ENCODE measurements at places on chromosomes 4 and X.
A peak's percentile ranks its signal among the peaks of the same experiment; 100 is the strongest.

- no peak for DNase-seq
Measured at GRCh38 chrX:74340051-74340450, 36.1 kb downstream of the ZCCHC13 start.

GRCh38 chr4:2095236-2096072, 36.3 kb downstream of the NAT8L start:
- DNase-seq, result no peak

DNA sequence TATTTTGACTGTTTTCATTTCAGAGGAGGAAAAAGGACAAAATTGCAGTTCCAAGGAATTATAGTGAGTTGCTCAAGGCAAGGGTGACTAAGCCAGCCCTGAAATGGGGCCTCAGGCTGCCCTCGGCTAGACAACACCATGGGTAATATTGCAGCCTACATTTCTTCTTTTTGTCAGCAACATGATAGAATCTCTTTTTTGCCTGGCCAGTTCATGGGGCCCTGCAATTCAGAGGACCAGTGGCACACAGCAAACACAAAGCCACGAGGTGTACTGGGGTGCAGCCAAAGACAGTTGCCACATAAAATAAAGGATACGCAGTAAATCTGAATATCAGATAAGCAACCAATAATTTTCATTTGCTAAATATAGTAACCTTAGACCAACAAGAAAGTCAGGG, 41.8 kb downstream of the RBM47 start:
- DNase-seq, result no peak

GRCh38 chrX:16319929-16320328, 152.6 kb downstream of the MAGEB17 start:
- no peak for DNase-seq

GRCh38 chrX:133956570-133957340, 28.6 kb downstream of the GPC3 start:
- no peak for DNase-seq

DNA sequence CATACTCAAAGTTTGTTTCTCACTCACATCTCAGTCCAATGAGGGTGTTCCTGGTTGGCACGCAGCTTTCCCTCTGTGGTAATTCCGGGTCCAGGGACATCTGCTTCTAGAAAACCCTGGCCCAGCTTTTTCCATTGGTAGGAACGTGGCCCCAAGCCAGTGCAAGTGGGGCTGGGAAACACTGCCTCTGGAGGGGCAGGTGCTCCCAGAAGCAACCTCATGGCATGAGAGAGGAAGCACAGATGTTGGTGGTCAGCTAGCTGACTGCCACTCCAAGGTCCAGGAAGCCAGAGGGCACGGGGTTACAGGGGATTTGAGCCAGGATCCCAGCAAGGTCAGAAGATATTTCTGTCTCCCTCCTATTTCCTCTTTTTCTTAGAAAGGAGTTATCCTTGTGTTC, 47.5 kb downstream of the DCTD start:
- DNase-seq, result no peak

- DNase-seq, result no peak
Measured at GRCh38 chr4:79585834-79586233, 177.8 kb upstream of the GK2 start.

GRCh38 chr4:165580351-165580905, 201.6 kb downstream of the CPE start:
- no peak for DNase-seq

DNA sequence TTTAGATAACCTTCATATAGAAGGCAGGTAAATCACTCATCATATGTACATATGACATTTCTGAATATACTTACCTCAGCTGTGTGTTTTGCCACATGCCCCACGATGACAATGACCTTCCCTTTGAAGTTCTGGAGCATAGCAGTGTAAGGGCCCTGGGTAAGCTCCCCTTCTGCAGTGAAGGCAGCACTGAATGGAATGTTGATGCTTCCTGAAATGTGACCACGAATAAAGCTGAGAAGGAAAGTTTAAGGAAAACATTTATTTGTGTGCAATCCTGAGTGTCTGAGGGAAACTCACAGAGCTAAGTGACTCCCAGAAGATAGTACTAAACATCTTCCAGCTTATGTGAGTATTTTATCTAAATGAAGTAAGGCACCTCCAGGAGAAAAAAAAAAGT, 200.1 kb downstream of the NPNT start:
- no peak for DNase-seq

DNA sequence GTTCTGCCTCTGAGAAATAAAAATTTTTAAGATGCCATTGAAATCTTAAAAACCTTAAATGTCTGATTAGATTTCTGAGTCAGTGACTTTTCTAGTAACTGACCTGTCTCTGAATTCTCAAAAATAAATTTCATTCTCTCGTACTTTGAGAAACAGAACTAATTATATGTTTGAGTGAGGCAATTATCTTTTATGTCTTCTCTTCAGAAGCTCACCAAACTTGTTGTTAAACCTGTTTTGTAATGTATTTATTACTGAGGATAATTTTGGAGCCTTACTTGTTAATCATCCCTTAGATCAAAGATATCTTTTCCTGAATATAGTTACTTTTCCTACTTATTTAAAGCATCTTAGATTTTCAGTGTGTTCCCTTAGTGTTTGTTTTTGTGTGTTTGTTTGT, 64.5 kb upstream of the MMAA start:
- DNase-seq, result no peak

- no peak for DNase-seq
Measured at GRCh38 chrX:107374132-107374531, 75.3 kb upstream of the FRMPD3 start.

GRCh38 chr4:67723949-67724348, 23.0 kb upstream of the UBA6 start:
- DNase-seq, result no peak

- DNase-seq, result no peak
Measured at GRCh38 chr4:184282251-184282713, 64.6 kb upstream of the ENPP6 start.

DNA sequence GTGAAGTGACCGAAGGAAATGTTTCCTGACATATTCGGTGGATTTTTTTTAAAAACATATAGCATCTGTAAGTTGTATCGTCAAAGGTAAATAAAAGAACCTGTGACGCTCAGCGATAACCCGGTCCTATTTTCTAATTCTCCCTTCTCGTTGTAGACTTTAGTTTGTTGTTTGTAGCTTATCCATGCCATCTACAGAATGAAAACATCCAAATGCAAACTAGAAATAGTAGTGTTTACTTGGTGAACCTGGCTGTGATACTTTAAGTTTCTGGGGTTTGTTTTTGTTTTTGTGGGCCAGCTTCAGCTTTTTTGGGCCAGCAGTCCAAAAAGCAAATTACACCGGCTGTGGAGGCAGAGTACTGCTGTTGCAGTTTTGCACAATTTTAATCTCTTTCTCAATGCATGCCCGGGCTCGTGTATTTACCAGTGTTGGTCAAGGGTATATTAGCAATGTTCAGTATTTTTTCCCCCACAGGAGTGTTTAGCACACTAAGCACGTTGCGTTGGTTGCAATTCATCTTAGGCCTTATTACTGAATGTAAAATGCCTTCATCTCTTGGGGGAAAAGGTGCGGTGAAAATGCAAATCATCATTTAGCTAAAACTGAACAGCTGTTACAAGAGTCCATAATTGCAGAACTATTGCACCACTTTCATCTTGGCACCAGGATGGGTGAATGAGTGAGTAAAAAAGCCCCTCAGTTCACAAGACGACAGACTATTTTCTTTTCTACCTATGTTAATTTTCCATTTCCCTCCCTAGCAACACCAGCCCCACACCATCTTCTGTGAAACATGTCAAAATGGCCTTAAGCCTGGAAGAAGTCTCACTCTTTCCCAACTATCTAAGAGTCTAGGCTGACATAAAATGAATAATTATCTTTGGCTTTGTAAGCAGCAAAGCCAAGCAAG, 1.7 kb upstream of the CNOT6L start:
- DNase-seq, result peak; percentile 27

GRCh38 chr4:104382961-104383360, 111.7 kb downstream of the CXXC4 start:
- no peak for DNase-seq

GRCh38 chrX:22395372-22395771, 122.7 kb downstream of the CBLL2 start:
- DNase-seq, result no peak

- DNase-seq, result no peak
Measured at GRCh38 chr4:107834241-107834794, 9.6 kb downstream of the SGMS2 start.

- no peak for DNase-seq
Measured at GRCh38 chr4:107248571-107248970, 212.5 kb upstream of the DKK2 start.

GRCh38 chr4:3529363-3529762, 2.9 kb downstream of the LRPAP1 start:
- peak; percentile 50 for DNase-seq

- no peak for DNase-seq
Measured at GRCh38 chrX:30971774-30972603, 82.9 kb upstream of the TAB3 start.

DNA sequence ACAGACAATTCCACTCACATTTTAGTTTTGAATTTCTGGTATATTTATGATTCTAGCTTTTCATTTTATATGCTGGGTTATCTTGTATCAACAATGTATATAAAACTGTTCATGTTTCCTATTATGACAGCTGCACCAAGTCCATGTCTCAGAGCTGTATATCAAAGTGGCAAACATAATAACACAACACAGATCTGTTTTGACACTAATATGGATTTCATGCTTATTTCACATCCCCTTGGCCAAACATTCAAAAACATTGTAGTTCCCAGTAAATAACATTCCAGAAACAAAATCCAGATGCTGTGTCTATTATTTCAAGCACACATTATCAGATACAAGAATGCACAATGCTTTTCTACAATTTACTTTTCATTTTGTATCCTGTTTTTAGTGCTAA, 380.6 kb upstream of the MAGEB2 start:
- no peak for DNase-seq

DNA sequence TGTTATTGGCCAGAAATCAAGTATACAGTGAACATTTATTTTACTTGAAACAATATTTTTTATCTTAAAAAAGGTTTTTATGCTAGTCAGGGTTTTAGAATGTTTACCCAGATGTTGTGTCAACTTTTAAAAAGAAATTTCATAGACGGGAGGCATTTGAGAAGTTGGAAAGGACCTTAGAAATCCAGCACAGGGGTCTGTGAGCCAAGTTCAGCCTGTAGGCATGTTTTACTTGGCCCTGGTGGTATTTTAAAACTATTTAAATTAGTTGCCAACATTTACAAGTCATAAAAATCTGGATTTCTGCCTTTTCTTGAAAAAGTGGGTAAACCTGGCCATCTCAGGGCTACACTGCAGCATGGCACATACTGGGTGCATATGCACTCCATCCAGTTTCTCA, 25.5 kb upstream of the FHL1 start:
- no peak for DNase-seq

- DNase-seq, result no peak
Measured at GRCh38 chr4:110970642-110971041, 347.8 kb upstream of the PITX2 start.

- no peak for DNase-seq
Measured at GRCh38 chr4:71167083-71167482, 171.7 kb upstream of the SLC4A4 start.

- no peak for DNase-seq
Measured at GRCh38 chr4:130034876-130035275, 938.9 kb downstream of the C4orf33 start.

- DNase-seq, result no peak
Measured at GRCh38 chrX:152170621-152171020, 32.2 kb upstream of the MAGEA10 start.

DNA sequence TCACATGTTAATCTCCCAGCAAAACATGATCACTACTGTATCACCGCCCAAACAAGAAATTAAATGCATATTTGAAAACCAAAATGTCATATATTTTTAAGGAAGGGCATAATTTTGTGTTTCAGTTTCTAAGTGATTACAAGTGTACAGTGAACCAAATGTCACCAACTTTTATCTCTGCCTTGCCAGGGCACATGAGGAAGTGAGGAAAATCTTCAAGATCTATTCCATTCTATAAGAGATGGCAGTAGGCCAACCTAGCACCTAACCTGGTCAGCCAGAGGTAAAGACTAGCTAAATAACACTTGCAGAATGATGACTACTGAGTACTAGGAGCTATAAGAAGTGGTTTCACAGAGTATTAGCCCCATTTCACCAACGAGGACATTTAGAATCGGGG, 107.2 kb downstream of the ATP11C start:
- DNase-seq, result no peak

DNA sequence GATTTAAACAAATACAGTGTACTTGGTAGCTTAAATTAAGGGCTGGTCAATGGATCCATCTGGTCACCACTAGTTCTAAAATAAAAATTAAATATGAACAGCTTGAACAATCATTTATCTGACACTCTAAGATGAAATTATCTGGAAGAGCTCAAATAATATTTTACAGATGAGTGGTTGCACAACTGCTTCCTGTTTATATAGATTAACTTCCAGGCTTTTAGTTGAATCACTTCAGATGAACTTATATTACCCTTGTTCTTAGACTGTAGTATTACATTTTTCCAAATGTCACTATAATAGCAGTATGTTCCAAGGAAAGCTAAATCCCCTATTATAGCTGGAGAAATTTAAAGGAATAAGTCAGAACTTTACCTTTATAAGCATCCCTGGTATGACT, 92.4 kb upstream of the SMIM10 start:
- DNase-seq, result no peak

DNA sequence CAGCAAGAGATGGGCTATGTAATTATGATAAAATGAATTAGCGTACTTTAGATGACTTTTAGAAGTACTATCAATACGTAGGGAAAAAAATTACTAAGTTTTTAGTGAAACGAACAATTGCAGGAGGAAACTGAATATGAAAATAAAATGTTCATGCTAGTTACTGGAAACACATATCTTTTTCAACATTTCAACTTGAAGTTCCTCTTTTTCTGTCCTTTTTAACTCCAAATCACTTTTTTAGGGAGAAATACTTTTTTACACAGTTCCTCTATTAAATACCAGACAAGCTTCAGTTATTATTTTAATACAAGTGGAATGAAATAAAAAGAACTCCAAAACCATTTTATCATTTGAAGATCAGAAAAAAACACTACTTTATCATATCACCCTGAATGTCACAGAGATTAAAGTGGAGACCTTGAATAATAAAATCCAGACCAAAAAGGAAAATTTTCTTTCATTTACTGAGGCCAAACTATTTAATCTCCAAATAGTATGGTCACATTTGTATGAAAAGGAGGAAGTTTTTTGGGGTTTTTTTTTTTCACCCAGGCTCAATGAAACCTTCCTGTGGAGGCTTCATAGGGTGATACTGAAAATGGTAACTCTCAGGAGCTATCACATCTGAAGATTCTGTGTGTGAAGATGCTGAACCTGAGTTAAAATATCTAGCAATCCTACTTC, 306.2 kb downstream of the INPP4B start:
- no peak for DNase-seq

DNA sequence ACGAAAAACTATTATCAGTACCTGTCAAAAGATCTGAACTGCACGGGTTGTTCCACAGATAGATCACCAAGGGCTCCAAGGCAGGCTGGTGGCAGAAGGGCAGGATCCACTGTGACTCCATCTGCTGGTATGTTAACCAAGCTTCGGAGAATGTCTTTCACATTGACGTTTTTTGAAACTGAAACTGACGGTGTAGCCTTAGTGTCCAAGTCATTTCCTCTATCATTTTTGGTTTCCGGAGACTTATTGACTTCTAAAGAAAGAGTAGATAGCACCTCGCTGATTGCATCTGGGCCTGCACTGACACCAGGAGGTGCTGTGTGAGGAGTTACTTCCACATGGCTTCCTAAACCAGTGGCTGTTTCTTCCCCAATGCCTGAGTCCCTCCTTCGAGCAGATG, 186.9 kb downstream of the LRBA start:
- DNase-seq, result no peak

All from femur (tissue), 1 donor.